ENCODE measurements at places on chromosomes 2 and 18. TPM values are rescaled to one million over a fixed set of nuclear protein-coding genes. Genes with fewer than 3 reads are reported as not detected.

GRCh38 chr18:34976899-34977837 is 64.0 kb upstream of the MAPRE2 start:
- DNase-seq: peak; percentile 83

- no peak for DNase-seq
Measured at GRCh38 chr2:186862869-186863709, 14.1 kb upstream of the ZSWIM2 start.

- no peak for DNase-seq
Measured at GRCh38 chr18:46754188-46754587, 2.7 kb downstream of the ST8SIA5 start.

DNA sequence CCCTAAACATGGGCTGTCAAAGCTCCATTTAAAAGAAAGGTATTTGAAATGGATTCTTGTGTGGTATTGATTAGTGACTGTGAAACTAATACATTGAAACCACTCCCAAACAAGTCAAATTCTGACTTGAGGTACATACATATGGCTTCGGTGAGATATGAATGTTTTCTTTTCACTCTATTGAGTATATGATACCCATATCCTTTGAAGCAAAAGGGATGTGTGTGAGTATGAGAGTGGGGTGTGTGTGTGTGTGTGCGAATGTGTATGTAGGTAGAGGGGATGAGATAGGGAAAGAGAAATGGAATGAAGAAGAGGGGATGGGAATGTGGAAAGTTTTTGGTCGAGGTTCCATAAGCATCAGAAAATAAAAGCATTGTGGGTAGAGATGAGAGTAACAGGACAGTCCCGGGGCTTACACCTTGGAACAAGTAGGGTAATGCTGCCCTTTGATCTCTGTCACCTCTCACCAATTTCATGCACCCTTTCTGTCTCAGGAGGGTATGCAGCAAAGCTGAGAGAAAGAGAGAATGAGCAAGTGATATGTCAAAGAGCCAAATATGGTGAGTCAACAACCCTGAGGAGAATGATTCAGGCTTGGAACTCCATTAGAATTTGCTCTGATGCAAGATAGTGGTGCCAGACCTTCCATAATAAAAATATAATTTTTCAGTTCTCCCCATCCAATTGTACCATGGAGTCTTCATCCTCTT is 64.0 kb upstream of the ZEB2 start:
- DNase-seq: peak; percentile 31

GRCh38 chr18:78995740-78996395 is 16.2 kb downstream of the SALL3 start:
- no peak for DNase-seq

- no peak for DNase-seq
Measured at GRCh38 chr18:63882333-63883141, 5.0 kb upstream of the SERPINB2 start.

DNA sequence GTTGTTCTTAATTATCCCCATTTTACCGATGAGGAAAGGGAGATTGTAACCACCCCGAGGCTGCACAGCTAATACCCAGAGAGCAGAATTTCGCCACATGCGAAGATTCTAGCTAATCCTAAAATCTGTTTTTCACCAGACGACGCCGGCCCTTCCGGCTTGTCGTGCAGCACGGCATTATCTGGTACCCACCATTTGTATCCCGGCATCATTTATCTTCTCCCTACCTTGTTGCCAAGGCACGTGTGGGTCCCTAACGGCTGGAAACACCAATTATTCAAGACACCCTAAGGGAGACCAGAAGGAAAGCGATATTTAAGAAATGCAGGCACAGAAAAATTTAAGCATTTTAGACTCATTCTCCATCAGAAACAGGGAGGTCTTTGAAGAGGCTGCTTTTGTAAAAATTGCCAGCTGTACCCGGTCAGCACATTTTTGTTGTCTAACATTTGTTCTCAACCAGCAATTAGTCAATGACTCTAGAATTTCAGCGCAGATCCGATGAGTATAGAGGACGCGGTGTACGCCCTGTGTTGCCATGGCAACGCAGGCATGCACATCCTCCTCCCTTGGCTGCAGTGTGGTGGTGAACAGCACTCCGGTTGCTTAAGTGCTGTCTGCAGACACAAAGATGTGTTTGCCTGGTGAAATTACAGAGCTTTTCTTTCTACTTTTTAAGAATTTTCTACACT is 111.6 kb downstream of the AGAP1 start:
- DNase-seq: no peak

- peak; percentile 35 for DNase-seq
Measured at GRCh38 chr2:178306352-178307073, 112.2 kb downstream of the OSBPL6 start.

DNA sequence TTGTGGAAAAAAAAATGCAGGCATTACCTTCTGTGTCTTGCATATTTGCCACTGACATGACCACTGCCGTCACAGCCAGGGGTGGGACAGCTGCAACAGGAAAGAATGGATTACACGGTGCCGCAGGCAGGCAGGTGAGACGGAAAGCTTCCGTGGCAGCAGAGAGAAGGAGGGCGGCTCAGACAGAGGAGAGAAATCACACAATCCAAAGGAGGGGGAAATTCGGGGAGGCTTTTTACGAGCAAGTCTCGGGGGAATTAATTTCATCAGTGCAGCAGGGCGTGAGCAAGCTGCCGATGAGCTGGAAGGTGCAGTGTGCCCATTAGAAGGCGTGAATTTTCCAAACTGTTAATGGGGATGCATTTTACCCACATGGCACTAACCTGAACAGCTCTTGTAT is 234.8 kb upstream of the PXDN start:
- no peak for DNase-seq

GRCh38 chr18:47507651-47508050 is 256.2 kb upstream of the SKOR2 start:
- DNase-seq: no peak

DNA sequence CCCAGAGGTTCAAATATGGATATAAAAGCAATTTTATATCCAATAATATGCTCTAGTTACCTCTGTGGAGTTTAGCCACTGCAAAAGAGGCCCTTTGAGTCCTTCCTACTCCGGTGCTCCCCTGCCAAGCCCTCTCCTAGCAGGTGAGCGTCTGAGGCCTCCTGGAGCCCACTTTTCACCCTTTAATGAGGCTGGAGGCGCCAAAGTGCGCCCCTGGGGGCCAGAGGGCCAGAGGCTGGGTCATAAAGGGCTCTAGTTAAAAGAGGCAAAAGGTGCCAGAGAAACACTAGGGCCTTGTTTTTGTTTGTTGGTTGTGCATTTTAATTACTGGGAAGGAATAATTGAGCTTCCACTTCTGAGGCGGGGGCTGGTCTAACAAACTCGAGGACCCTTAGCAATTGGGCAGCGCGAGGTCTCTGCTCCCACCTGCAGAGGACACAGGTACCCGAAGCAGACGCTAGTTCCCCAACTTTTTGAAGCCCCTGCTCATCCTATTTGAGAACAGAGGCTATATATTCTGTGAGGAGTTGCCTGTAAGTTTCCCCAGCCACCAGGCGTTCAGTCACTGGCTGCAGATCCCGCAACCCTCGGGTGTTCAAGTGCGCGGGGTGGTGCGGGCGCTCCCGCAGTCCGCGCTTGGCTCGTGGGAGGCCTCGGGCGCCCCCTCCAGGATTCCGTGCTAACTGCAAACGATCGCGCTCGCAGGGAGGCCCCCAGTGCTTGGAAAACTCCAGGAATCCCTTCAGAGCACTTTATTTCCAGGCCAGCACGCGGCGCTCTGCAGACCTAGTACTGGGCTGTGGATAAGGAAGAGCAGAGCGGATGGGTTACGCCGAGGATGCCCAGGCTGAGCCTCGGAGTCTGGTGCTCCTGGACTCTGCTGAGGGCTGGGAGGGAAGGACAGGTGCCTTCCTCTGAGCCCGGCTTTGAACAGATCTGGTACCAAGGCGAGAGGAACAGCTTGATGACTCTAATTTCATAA is 14.1 kb downstream of the MSGN1 start:
- DNase-seq: peak; percentile 47

- no peak for DNase-seq
Measured at GRCh38 chr2:215357660-215358059, 45.8 kb downstream of the ATIC start.

DNA sequence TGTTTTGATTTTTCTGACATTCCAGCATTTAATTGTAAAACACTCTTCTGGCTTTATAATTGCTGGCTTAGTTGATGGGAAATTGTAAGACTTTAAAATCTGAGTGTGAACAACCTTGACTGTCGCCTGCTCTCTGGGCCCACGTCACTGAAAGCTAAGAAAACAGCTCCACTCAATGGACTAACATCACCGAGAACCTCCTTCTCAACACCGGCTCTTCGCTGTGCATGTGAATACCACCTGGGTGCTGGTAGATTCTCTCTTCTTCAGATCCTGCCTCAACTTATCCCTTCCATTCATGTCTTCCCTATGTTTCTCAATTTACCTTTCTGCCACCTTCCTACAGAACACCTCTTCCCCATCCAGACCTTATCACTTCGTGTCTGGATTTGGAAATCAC is 523.1 kb upstream of the ID2 start:
- no peak for DNase-seq

DNA sequence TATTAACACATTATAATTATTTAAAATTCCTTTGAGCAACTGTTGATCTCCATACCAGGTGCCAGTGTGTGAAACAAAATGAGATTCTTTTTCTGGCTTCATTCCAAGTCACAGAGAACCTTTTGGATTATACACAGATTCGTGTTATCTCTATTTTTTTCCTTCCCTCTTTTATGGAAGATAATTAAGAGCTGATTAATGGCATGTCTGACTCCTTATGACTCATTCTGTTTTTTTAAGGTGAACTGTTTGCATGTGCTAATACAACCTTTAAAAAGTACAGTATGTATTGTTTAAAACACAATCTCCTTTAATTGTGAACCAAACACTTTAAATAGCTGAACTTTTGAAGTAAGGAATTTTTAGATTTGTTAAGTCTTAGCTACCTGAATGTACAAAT is 39.3 kb downstream of the PELI1 start:
- DNase-seq: no peak

DNA sequence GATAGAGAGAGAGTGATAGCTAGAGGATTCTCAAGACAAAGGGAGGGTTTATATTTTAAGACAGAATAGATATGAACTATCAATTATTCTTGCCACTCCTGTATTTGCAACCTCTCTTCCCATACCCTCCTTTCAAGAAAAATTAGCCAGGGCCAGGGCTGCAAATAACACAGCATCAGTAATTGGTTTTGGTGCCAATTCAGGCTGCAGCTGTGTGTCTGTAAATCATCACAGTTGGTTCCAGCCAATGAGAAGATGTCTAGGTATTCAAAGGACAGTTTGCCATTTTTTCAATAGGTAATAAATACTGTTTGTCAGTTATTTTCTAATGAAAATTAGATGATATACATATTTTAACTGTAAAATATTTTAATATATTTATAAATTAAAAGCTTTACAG is 73.5 kb downstream of the WDPCP start:
- DNase-seq: no peak

GRCh38 chr18:36157441-36157840 is 27.7 kb downstream of the ELP2 start:
- DNase-seq: no peak

DNA sequence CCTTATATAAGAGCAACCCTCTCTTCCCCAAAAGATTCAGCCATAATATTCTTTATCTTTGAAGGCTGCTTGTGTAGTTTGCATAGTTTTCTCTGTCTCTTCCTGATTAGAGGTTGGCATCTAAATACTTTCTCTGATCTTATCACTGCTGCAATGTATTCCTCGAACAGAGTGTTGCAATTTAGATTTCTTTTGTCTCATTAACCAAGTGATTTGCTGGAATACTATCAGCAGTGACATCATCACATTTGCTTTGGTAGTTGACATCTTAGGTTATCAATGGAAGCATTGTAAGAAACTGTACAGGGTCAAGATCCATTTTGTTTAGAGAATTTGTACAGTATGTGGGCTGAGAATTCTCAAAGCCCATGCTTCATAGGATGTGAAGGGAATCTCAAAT is 72.0 kb upstream of the NEUROD1 start:
- no peak for DNase-seq

DNA sequence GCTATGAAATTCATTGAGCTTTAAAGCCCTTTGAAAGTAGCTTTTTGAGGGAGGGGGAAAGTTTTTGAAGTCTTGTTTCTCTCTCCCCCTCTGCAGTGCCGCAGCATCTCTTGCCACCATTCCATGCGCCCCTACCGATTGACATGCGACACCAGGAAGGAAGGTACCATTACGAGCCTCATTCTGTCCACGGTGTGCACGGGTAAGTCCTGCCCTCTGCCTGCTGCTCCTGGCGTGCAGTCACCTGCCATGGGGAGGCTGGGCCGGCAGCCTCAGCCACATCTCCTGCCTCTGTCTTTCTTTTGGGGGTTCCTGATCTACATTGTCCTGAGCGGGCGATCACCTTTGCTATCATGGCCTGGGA is 191.6 kb downstream of the GLI2 start:
- DNase-seq: no peak

DNA sequence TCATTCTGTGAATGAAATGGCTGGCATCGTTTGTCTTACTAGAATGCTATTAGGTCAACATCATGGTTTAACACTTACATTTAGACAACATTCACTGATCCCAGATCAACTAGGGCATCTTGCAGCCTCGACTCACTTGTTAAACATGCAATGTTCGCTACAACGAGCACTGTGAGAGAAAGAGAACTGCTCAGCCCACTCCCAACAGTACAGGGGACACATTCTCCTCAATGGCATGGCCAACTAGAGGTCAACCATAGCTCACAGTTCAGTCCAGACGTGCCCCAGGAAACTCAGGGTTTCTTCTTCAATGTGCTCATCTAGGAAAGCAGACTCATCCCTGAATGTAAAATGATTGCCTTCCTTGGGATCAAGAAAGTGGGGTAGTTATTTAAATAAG is 5.9 kb downstream of the WIPF1 start:
- DNase-seq: no peak

DNA sequence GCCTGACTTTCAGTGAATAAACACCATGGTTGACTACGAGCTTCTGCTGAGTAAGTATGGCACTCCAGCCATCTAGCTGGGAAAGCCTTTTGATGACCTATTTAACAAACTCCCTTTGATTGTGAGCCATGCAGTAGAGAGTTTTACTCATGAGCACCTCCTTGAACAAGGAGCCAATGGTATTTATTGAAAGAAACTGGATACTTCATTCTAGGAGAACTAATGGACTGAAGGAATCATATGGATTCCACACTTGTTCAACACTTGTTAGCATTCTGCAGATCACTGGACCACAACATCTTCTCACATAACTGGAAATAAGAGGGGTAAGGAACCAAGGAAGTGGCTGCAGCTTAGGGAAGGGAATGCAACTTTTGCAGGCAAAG is 320.9 kb upstream of the ETAA1 start:
- no peak for DNase-seq

- DNase-seq: no peak
Measured at GRCh38 chr2:233828546-233829192, 25.7 kb downstream of the HJURP start.

CDH2 gene
- total RNA-seq: 0.07 TPM

ETAA1 gene
- 11.2 TPM for total RNA-seq

RAB31 gene
- 0.42 TPM for total RNA-seq

UGT1A6 gene
- not detected for total RNA-seq

EML6 gene
- total RNA-seq: 2.0 TPM

FAM237A gene
- not detected for total RNA-seq

SLC39A10 gene
- total RNA-seq: 70.3 TPM

LRRTM1 gene
- not detected for total RNA-seq

KIAA2012 gene
- total RNA-seq: not detected

C2orf80 gene
- not detected for total RNA-seq

SULT6B1 gene
- total RNA-seq: not detected

Data from activated T-cell treated with anti-CD3 and anti-CD28 coated beads, Interleukin-2, amount 50 U/mL, for 72 hours (primary cell).